ENCODE measurements at places on chromosomes 5 and 9.

DNA sequence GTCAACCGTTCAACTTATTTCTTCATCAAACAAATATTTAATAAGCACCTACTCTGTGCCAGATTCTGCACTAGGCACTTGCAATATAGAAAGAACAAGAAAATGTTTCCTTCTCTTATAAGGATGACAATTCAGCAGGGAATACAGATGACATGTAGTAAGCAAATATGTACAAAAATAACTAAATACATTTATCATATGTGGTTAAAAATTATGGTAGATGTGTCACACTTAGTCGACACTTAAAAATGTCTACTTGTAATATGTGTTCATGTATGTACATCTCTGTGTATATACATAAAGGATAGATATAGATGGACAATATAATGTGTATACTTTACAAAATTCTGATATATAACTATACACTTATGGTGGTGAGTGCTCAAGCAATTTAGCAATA is 417.0 kb upstream of the MEF2C start:
- no peak for DNase-seq

DNA sequence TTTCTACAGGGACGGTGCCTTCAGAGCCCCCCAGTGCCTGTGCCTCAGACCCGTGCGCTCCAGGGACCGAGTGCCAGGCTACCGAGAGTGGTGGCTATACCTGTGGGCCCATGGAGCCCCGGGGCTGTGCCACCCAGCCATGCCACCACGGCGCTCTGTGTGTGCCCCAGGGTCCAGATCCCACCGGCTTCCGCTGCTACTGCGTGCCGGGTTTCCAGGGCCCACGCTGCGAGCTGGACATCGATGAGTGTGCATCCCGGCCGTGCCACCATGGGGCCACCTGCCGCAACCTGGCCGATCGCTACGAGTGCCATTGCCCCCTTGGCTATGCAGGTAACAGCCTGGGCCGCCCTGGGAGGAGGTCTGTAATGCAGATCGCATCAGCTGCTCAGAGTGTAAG is 6.9 kb downstream of the CRB2 start:
- DNase-seq = no peak

DNA sequence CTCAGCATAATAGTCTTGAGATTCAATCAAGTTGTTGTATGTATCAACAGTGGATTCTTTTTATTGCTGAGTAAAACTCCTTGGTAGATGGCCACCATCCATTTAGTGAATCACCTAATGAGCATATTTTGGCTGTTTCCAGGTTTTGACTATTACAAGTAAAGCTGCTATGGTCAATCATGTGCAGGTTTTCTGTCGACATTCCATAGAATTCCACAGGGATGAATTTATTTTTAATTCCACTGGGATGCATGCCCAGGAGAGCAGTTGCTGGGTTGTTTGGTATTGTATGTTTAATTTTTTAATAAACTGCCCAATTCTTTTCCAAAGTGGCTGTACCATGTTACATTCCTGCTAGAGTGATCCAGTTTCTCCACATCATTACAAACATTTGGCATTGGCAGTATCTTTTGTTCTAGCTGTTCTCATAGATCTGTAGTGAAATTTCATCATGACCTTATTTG is 10.5 kb upstream of the S1PR3 start:
- no peak for DNase-seq

GRCh38 chr5:110040178-110040577 is 350.5 kb downstream of the MAN2A1 start:
- DNase-seq = no peak

DNA sequence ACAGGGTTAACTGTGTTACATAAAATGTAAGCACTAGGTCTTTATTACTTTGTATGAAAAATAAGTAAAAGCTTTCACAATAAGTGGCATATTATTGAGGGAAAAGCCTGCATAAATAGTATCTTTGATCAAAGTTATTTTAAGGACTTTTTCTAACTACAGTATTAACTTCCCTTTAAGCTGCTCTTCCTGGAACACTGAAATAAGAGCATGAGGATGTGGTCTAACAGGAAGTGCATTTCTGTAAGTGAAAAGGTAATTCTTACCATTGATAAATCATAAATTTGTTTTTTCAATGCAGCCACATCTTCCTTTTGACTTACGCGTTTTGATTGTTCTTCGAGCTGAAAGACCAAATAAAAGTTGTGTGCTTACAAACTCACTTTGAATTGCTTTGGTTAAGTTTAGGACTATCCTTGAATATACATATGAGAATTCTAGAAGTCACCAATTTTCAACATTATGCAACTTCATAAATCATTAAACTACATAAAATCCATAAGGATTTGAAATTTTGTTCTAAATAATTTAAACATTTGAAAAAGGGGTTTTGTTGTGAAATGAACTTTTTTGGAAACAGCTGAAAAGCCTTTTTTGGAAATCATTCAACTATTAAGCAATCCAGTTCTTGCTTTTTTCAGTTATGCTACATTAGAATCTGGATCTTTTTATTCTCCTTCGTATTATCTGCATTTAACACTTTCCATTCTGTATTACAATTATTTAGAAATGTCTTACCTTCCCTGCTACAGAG is 50.6 kb downstream of the RASEF start:
- DNase-seq = no peak

DNA sequence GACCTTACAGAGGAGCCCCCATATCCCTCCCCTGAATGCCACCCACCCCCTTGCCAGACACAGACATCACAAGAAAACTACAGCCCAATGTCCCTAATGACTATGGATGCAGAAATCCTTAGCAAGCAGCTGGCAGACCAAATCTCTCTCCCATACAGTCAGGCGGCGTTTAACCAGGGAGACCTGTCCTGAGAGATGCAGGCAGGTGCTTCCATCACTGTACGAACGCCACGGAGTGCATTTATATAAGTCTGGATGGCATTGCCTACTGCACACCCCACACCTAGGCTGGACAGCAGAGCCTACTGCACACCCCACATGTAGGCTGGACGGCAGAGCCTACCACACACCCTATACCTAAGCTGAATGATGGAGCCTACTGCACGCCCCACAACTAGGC is 34.4 kb upstream of the SARDH start:
- DNase-seq = no peak

DNA sequence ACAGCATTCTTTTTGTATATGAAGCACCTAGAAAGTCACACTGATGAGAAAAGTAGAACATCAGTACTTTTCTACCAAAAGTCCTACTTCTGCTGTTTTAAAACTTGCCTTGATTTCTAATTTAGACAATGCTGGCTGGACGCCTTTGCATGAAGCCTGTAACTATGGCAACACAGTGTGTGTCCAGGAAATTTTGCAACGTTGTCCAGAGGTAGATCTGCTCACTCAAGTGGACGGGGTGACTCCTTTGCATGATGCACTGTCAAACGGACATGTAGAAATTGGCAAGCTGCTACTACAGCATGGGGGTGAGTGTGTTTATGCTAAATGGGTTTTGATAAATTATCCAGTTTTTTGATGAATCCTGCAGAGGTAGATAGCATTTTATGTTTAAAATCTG is 73.5 kb downstream of the SLF1 start:
- no peak for DNase-seq

DNA sequence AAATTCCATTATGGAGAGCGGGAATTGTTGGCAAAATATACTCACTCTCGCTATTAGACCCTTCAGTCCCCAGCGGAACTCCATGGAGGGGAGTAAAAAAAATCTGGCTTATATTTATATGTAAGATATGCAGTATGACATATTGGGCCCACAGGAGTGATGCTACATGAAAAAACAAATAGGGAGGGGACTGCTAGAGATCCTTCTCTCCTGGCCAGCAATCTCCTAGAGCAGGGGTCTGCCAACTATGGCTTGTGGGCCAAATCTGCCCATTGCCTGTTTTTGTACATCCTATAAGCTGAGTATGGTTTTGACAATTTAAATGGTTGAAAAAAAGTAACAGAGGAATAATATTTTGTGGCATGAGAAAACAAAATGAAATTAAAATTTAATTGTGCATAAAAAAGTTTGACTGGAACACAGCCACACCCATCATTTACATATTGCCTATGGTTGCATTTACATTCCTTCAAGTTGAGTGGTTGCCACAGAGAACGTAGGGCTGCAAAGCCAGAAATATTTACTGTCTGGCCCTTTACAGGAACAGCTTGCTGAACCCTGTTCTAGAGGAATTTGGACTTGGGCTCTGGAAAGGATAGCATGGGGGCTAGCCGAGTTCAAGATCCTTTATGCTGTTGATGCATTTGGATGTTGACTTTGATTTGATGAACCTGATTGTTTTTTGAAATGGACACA is 197.3 kb upstream of the CLINT1 start:
- DNase-seq = no peak

- no peak for DNase-seq
Observed at GRCh38 chr9:86600977-86601376, 246.8 kb upstream of the TUT7 start.

DNA sequence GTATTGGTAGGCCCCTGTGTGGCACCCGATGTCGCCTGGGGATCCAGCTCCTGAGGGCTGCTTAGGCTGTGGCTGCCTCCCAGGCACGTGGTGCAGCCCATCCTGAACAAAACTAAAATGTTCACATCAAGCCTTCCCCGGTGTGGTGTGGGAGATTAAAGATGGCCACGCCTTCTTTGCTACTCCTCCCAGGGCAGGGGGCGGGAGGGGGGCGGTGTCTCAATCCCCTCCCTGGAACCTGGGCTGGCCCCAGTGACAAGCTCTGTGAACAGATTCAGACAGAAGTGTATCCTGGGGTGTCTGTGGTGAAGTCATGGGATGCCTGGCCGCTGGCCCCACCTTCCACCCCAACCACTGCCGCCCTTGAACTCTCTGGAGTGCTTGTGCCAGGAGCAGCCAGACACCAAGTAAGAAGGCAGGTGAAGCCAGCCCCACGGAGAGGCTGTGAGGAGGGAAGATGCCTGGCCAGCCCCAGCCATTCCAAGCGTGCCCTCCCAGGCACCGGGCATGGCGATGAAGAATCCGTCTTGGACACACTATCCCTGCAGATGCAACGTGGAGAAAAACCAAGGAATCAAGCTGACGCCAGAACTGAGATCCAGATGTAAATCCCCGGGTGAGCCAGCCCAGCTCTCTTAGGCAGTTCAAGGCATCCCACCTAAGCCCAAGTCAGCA is 75.8 kb downstream of the AK8 start:
- DNase-seq = no peak

DNA sequence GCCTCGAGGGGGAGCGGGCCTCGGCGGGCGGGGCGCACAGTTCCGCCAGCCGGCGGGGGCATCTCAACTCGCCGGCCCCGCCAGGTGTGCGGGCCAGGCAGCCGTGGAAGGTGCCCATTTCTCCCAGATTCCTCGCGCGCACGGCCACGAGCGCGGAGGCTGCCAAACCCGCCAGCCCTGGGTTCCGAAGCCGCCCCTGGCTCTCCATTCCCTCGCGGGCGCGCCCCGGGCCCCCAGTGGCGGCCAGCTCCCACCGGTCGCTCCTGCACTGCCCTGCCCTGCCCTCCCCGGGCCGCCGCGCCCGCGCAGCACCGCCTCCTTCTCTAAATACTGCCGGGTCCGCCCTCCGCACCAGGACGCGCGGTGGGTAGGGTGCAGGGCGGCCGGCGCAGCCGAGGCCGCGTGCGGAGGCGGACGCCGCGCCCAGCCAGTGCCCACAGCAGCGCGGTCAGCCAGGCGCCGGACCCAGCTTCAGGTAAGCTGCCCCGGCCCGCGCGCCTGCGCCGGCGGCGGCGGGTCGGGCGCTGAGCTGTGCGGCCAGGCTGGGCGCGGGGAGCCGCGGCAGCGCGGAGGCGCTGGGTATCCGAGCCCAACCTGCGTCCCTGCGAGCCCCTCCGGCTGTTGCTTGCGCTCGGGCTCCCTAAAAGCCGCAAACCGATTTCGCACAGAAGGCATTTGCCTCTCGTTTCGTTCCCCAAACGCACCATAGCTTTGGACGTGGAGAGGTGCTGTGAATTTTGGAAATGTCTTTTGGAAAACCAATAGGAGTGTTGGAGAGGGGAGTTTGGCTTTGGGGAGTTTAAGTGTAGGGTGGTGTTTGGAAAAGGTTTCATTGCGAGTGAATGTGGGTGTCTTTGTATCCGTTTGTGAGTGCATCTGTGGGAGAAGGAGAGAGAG is at the start of gene TMEM171:
Gene TMEM171, plus strand, starts transcription at position 354 of the 897 bp plus-strand sequence. CDS start 2,799 bp downstream, outside the sequence.
- DNase-seq = no peak

- no peak for DNase-seq
Observed at GRCh38 chr9:134662143-134662876, 20.7 kb downstream of the COL5A1 start.

DNA sequence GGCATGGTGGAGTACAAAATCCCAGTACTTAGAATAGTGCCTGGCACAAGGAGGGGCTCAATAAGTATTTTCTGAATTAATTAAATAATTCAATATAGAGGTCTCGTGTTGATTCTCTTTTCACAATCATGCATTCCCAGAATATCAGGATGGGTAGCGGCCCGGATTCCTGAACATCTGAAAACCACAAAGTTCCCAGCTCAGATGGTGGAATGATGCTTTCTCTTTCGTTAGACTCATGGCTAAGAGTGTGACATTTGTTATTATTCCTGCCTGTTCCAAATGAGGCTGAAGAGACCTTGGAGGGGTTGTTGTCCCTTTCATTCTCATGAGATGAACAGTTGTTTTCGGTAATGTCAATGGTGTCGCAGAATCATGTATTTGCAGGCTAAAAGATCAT is 95.4 kb upstream of the LIFR start:
- no peak for DNase-seq

DNA sequence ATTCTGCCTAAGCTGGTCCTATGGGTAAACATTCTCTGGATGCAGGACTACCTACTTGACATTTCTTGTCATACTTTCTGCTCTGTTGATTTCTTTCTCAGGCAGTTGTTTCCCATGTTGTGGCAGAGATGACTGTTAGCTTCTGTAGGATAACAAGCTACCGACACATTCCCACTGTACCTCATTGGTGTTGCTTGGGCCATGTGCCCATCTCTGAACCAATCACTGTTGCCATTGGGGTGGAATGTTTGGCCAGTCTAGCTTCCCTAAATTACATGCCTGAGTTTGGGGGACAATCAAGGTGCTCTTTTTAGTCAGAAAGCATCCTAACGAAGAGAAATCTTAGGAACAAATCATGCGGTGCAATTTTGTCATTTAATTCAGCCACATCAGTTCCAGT is 212.0 kb downstream of the KDM4C start:
- DNase-seq = no peak

GRCh38 chr5:43215073-43215631 is 23.1 kb downstream of the NIM1K start:
- DNase-seq = no peak

GRCh38 chr9:127406799-127407491 is 10.0 kb downstream of the SLC2A8 start:
- DNase-seq = no peak

DNA sequence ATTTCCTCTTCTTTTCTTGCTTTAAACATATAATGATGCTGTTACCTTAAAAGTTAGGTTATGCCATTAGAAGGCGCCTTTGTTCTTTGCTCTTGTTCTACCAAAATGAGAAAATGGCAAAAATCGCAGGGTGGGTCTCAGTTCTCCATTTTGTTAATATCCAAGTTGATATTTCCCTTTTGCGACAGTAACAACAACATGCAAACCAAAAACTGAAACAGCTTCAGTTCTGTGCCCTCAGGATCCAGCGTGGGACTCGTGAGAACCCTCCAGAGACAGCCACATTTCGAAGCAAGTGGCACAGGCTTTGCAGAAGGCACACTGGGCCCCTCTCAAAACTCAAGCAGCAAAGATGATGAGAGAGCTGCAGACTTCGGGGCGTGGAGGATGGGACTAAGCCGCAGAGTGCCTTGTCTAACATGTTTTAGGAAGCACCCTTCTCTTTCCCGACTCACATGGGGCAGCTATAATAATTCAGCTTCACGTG is 33.0 kb upstream of the LCP2 start:
- DNase-seq = no peak
